NCI-H446 treated with DMSO at 0.1 percent for 48 hours (cell line): ENCODE measurements at places on chromosomes 7 and 10.

DNA sequence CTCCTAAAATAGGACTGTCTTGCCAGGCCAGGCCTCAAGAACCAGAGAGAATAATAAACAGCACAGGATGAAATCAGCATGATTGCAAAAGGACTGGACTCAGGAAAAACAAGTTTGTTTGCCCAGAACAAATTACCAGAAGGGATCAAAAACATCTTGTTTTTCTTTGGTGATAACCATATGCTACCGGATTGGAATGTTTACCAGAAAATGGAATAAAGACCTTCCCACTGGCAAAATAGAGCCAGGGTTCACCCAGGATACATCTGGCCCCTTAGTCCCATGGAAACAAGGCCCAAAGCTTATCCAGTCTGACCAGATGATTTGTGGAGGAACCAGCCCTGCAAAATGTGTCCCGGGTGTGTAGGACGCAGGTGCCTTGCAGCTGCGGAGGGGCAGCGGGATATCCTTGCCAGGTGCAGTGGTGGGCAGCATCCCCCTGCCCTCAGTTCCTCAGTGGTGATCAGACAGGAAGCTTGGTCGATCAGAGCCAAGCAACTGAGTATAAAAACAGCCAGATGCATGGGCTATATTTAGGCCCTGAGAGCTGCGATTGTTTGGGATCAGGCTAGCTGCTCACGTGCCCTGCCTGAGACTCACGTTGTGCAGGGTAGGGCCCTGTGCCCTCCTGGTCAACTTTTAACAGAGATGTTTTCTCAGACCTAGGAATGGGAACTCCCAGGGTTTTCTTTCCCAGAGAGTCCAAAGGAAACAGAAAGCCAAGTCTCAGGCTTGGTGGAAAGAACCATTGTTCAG is 4.6 kb upstream of the ZNF22 start:
- no peak for DNase-seq

GRCh38 chr10:102752266-102752930 is 8.7 kb downstream of the WBP1L start:
- DNase-seq = no peak

DNA sequence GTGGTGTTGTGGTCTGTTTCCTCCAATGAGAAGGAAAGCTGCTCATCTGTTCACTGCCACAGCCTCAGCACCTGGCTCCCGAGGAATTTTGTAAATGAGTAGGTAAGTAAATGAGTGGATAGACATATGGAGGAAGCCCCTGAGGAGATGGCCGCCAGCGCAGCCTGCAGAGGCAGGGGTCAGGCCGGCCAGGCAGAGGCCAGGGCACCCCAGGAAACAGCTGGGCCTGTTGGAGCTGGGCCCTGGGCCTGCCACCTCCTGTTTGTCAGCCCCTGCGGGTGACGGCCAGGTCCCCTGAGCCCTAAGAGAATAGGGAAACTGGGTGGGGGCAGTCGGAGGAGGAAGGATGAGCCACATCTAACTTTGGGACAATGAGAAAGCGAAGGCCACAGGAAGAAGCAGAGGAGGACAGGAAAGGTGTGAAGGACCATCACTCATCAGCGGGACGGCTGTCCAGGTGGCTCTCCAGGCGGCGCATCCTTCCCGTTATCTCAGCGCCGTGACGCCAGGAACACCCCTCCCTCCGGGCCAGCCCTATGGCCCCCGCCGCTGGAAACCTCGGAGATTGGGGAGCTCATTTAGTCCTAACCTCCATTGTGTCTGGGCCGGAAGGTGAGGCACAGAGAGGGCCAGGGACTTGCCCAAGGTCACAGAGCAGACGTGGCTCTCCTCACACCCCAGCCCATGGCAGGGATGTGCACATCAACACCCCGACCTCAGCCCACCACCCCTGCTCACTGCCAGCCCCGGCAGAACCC is 142.3 kb upstream of the UNC5B start:
- DNase-seq = no peak

DNA sequence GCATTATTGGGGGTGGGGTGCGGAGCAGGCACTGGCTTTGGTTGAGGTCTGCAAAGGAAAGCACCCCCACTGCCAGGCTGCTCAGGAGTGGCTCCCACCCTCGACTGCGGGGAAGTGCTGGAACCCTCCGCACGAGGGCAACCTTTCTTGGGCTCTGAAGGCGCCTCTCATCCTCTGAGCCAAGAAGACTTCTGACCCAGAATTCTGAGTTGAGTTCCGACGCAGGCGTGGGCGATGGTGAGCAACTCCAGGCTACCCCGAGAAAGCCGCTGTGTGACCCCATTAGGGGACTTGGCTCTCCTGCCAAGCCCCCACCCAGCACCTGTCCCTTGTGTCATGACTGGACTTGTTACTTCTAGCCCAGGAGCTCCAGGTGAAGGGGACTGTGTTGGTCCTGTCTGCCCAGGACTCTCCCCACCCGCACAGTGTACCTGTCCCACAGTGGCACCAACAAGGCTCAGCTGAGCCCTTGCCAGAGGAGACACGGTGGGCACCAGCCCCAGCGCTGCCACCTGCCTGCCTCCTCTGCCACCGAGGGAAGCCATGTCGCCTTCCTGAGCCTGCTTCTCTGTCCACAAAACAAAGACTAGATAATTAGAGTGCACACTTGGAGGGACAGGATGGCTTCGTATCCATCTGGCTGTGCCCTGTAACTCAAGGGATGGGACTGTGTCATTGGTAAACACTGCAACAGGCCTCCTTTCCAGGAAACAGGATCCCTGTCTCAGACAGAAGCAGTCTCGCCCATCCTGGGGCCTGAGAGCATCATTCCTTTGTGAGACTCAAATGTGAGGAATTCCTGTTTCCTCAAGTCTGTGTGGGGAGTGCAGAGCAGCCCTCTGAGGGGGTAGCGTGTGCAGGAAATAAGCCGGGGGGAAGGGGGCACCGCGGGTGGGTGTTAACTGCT is 128.8 kb downstream of the LHPP start:
- DNase-seq = no peak

DNA sequence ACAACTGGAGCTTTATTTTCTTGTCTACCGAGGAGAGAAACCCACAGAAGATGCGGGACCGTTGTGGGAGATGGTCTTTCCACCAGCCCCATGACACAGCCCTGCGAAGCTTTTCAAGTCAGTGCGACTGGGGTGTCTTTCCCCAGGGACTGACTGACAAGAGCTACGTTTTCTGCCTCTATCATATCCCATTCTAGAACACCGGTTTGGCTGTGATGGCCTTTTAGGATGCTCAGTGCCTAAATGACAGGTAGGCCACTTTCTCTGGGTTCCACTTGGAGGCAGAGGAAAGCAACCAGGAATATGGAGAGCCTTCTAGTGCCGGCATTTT is 16.9 kb downstream of the SLC13A4 start:
- DNase-seq = no peak

DNA sequence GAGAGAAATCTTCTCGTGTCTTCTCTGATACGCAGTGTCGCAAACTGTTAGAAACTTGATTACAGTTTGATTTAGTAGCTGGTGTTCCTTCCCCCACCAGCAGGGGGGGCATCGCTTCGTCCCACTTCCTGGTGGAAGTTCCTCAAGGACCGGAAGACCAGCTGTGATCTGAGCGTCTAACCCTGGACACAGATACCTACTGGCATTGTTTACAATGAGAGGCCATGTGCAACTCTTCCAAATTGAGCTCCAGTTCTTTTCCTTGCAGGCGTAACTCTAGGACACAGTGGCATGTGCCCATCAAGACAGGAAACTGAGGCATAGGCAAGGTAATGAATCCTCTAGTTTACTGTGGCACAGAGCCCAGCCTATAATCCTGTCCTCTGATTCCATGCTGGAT is 219.0 kb downstream of the CCDC3 start:
- peak; percentile 7 for DNase-seq

GRCh38 chr7:124515106-124515830 is 250.3 kb downstream of the GPR37 start:
- DNase-seq = no peak

DNA sequence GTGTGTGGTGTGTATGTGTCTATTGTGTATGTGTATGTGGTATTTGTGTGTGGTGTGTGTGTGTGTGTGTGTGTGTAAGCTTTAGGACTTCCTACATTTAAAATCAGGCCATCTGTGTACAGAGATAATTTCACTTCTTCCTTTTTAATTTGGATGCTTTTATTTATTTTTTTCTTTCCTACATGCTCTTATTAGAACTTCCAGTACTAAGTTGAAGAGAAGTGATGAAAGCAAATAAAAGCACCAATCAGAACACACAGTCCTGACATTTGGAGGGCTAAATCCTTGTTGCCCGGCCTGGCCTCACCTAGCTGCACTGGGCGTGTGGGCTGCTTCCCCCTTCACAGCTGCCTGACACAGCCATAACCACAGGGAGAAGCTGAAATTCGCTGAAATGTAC is 3.8 kb upstream of the MRC1 start:
- no peak for DNase-seq

DNA sequence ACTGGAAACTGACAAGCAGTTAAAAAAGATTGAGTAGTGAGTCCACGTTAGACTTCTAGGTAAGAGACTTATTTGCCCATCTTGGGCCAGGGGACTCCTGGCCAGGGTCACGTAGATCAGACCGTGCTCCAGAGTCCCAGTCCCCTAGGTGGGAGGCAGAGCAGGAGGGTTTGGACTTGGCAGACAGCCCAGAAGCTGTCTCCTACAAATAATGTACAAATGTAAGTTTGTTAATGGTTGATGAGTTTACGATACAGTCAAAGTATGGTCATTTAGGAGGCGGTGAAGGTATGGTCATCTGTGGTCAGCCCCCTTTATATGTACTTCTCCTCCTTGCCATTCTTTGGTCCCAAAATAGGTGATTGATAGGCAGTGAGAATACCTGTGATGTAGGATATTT is 28.2 kb downstream of the INPP5F start:
- no peak for DNase-seq

- no peak for DNase-seq
Observed at GRCh38 chr10:67780759-67781538, 57.0 kb downstream of the DNAJC12 start.

GRCh38 chr10:100912013-100912604 is 654 bp upstream of the SLF2 start:
- no peak for DNase-seq

GRCh38 chr10:79069325-79070080 is 737 bp downstream of the ZMIZ1 start:
- no peak for DNase-seq

GRCh38 chr7:133839121-133839520 is 288.0 kb upstream of the LRGUK start:
- DNase-seq = no peak

- DNase-seq = peak; percentile 29
Observed at GRCh38 chr10:91006001-91006751, 85.3 kb upstream of the ANKRD1 start.

DNA sequence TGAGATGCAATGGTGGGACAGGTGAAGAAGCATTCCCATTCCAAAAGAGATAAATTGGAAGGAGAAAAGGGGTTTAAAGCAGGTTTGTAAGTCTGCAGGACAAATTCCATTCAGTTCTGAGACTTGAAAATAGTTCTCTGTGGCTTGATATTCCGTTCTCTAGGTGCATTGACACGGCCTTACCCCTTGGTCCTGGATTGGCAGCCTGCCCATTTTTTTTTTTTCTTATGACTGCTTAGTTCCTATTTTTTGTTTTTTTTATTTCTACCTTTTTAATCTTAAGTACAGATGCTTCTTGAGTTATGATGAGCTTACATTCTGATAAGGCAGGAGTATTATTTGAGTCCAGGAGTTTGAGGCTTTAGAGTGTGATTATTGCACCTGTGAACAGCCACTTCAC is 70.6 kb downstream of the MLLT10 start:
- no peak for DNase-seq

DNA sequence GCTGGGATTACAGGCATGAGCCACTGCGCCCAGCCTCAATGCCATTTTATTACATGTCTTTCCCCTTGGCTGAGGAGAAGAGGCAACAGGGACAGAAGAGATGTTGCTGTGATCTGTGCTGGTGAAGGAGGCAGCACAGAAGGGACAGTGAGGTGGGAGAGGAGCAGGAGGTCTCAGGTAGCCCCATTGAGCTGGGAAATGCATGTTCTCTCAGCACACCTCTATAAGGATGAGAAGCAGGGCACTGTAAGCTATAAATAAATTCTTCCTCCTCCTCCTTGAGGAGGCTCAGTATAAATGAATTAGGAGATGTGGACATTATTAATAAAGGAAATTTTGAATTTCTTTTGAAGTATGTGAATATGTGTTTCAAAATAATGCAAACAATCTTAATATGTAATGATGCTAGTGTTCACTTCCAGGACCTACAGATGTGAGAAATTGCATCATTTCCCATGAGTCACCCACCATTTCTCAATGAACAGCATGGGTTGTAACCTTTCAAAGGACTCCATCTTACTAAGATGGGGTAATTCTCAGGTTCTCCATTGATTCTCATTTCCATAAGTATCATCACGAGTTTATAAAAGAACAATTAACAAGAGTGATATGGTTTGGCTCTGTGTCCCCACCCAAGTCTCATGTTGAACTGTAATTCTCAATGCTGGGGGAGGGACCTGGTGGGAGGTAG is 88.9 kb upstream of the ODAD2 start:
- DNase-seq = no peak

- no peak for DNase-seq
Observed at GRCh38 chr7:55104123-55104522, 85.3 kb downstream of the EGFR start.

- DNase-seq = no peak
Observed at GRCh38 chr10:24000271-24000813, 208.6 kb upstream of the KIAA1217 start.

DNA sequence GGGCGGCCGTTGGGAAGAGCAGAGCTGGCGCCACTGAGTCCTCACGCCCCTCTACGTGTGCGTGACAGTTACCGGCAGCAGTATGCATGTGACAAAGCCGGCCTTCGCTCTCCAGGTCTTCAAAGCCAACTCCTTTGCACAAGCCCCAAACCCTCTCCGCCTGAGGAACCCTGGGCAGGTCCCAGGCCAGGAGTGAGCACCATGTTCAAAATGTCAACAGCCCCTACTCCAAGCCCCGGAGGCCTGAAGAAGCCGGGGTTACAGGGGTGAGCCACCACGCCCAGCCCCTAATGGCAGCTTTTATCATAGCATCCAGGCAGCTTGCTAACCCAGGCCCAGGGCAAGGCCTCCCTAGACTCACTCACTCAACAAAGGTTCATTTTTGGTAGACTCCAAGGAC is 70.8 kb downstream of the OAT start:
- DNase-seq = no peak

DNA sequence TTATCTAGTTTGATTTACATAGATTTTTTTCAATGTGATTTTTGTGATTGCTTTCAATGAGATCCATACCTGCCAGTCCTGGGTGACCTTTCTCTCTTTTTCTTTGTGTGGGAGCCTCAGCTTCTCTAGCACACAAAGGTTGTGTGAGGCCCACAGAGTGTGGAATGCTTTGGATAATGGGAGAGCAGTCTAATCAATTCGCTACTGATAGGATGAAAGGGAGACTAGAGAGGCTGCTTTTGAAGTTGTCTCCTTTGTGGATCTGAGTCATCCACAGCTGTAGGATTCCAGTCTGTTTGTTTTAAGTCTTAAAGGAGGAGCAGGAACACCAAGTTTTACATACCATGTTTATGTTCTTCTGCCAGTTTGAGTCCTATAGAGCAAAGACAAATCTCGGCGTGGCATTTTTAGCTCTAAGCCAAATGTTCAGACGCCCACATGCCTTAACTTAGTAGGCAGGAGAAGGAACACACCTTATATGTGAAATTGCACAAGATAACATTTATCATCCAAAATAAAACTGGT is 330.0 kb downstream of the ARL4A start:
- no peak for DNase-seq

- no peak for DNase-seq
Observed at GRCh38 chr10:124464028-124464965, 2.7 kb downstream of the LHPP start.
